ENCODE measurements at places on chromosomes 2 and 18. TPM values are rescaled to one million over a fixed set of nuclear protein-coding genes. Genes with fewer than 3 reads are reported as not detected.

DNA sequence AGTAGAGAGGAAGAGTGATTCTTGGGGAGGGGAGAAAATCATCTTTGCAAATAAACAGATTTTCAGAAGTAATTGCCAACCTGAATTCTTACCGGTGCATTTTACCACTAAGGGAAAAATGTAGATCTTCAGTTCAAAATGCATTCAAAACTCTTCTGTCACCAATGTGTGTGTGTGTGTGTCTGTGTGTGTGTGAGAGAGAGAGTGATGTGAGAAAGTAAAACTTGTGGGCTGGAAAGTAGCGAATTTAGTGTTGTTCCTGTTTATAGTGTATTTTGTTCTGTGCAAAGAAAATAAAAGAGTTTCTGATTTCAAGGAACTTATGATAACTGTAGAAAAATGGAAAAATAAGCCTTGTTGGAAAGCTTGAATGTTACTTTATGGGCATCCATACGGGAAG, 27.0 kb downstream of the KCNJ13 start:
- DNase-seq: no peak

- no peak for DNase-seq
These were observed 449.5 kb upstream of the PKDCC start for GRCh38 chr2:41598161-41598894.

Gene TMEM178A
- 96.6 TPM for polyA plus RNA-seq

DNA sequence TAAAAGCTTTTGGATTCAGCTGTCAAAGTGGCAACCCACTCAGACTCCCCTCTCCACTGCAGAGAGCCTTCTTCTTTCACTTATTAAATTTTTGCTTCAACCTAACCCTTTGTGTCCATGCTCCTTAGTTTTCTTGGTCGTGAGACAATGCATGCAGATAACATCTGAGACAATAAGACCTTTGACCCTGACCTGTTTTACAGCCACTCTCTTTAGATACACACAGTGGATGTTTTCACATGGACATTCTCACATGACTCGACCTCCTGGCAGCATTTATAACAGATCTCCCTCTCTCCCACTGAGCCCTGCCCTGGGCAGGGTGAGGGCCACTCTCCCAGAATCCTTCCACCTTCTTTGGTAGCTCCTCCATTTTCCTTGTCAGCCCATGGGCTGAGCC, 30.4 kb upstream of the IL36G start:
- DNase-seq: no peak

Gene LYPD6B
- polyA plus RNA-seq: 33.9 TPM

Gene ANKRD29
- polyA plus RNA-seq: 1.3 TPM

Gene HOXD3
- 25.3 TPM for polyA plus RNA-seq

DNA sequence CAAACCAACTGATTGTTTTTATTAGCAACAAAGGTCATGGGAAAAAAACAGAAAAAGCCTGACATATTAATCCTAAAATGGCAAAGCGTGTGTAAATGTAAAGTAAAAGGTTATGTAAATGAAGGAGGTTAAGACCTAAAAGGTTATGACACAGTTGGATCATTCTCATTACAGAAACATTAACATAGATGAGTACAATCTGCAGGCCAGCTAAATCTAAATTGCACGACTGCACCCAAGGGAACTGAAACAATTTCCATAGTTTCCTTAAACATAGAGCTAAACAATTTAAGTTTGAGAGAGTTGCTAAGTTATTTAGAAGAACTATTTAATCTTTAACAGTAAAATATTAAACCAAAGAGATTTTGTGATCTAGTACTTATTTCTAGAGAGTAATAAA, 151.6 kb upstream of the UBE2E3 start:
- no peak for DNase-seq

- no peak for DNase-seq
These were observed 230.5 kb upstream of the SETBP1 start for GRCh38 chr18:44450226-44450625.
